ENCODE measurements at places on chromosomes 5 and 9. TPM values are rescaled to one million over a fixed set of nuclear protein-coding genes. Genes with fewer than 3 reads are reported as not detected.

SLC25A2 gene
- under 0.01 TPM for total RNA-seq

KDM4C gene
- 22.4 TPM for total RNA-seq

SPAAR gene
- 2.8 TPM for total RNA-seq

SNAPC4 gene
- 5.6 TPM for total RNA-seq

HTR4 gene
- total RNA-seq: not detected

GRCh38 chr9:129079829-129080228, 1.1 kb upstream of the DOLPP1 start:
- DNase-seq: no peak

GRCh38 chr9:104675611-104676010, 18.7 kb upstream of the OR13D1 start:
- no peak for DNase-seq

- DNase-seq: no peak
Observed at GRCh38 chr9:81680506-81680905, 8.8 kb downstream of the TLE1 start.

DNA sequence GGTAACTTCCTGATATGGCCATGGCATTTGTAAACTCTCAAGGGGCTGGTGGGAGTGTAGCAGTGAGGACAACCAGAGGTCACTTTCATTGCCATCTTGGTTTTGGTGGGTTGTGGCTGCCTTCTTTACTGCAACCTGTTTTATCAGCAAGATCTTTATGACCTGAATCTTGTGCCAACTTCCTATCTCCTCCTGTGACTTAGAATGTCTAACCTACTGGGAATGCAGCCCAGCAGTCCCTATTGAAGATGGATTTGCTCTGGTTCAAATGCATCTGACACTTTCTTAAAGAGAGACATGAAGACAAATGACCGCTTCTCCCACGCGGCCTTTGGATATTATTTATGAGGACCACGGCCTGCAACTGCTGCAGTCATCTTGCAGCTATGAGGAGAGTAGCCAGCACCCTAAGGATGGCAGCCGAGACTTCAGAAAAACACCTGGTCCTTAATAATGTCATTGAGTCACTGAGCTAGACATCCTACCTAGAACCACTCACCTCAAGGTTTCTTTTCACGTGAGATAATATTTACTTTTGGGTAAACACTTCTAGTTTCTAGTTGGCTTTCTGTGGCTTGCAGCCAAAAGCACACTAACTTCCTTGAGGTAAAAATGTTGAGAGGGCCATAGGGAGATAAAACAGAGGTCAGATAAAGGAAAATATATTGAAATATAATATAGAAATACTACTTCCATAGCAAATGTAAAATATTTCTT, 28.2 kb downstream of the CETN3 start:
- no peak for DNase-seq

DNA sequence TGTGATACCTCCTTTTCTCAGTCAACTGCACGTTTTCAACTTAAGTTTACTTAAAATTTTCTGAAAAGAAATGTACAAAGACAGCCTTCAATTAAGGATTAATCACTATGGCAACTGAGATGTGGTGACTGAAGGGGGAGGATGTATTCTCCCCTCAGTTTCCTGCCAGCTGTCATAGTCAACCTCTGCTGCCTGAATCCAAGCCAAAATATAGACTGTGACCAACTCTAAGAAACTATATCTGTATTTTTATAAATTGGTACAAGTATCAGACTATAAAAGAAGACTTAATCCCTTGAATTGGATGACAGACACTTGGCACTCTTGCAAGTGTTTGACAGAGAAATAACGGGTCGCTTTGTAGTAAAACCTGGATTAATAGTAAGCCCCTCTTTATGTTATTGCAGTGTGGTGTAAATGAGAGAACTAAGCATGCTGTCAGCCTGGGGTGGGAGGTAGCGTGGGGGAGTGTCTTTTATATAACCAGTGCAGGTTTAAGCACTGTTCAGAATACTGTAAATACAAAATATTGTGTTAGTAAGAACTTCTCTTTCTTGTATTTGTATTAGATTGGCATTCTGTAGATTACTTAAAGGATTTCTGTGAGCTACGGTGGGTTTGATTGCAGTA, 106.4 kb downstream of the ERCC6L2 start:
- DNase-seq: peak; percentile 3

GRCh38 chr5:119239119-119239417, 116.8 kb upstream of the TNFAIP8 start:
- DNase-seq: no peak
